ENCODE measurements at places on chromosomes 1 and 21.
A peak's percentile ranks its signal among the peaks of the same experiment; 100 is the strongest.

DNA sequence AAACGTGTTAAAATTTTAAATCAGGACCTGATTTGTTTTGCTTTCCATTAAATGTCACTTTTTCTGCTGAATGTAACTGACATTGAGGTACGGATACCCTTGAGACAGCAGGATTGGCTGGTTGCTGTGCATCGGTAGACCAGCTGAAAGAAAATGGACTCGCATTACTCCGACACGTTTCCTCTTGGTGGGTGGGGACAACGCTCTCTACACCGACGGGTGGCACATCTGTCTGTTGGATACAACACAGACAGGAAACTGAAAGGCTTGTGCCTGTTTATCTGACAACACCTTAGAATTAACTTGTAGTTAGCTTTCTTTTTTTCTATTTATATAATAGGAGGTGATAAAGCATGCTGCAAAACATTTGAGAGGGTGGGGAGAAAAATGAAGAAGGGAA, 19.4 kb downstream of the PRPF38A start:
- peak; percentile 31 for DNase-seq

DNA sequence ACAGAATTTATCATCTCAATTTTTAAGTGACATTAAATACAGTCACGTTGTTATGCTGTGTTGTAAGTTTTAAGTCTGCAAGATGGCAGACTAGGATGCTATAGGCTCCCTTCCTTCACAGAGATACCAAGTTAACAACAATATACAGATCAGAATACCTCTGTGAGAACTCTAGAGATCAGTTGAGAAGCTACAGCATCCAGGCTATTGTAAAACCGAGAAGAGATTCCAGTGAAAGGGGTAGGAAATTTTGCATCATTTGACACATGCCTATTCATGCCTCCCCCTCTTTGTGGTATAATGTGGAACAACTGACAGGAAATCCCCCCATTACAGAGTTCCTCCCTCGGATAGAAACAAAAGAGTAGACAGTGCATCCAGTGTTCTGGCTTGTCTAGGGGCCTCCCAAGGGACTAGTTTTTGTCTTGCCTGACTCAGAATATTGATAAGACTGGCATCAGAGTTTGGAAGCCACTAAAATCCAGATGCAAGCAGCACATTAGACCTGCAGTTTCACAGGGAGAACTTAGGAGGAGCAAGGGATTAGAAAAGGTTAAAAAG, 80.6 kb downstream of the LBR start:
- DNase-seq: no peak

DNA sequence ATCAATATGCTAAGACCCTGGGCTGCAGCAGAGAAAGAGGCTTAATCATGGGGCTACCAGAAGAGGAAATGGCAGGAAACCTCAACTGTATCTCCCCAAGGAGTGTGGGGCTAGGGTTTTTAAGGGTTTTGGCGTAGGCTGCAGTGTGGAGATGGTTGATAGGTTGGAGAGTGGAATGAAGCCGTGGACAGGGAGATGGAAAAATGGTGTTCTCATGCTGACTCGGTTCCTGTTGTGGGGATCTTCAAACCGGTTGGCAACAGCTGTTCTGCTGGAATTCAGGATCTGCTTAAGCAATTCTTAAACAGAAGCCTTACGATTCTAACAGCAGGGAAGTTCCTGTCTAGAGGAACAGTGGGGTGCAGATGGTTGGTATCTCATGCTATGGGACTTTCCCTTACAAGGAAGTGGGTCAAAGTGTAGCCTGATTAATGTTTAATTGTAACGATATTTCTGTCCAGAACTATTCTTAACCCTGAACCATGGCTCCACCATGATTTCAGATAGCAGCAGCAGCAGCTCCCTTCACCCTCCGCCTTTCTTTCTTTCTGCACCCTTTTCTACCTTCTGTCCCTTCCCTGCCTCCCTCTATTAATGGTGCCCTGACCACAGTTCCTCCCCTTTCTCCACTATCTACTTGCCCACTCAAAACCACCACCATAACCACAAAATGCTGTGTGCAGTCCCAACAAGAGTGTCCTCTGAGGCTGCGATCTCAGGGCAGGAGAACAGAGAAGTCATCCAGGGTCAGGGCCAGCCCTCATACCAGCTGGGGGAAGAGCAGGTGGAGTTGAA, 30.8 kb downstream of the RSPH1 start:
- DNase-seq: no peak

- no peak for DNase-seq
These were observed 20.1 kb downstream of the URB1 start for GRCh38 chr21:32372755-32373154.

DNA sequence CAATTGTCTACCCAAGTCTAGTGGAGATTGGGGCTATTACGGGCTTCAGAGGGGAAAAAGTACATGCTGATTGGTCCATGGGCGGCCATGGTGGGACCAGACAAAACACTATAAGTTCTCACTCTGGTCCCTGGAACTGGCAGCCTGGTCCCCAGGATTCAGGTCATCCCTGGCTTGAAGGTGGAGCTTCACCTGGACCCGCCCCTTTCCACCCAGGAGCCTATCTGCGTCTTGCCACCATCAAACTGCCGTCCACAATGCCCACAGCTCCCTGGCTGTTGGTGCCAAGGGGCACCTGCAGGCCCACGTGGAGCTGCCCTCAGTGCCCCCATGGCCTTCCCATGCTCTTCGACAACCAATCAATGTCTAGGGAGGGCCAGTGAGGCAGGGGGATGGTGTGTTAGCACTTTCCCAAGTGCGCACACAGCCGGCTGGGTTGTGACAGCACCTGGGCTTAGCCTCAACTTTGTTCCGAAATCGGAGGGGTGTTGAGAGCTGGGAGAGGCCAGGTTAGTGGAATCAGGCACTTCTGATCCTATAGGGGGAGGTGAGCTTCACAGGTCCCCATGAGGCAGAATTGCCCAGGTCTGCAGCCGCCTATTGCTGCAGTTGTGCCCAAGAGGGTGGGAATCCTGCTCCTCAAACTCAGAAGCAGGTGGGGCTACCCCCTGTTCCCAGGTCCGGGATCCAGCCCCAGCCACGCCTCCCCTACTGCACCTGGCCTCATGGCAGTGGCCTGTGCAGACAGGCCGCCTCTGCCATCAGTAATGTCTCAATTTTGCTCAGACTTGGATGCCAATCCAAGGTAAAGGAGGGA, 1369.4 kb upstream of the PRMT6 start:
- DNase-seq: no peak

DNA sequence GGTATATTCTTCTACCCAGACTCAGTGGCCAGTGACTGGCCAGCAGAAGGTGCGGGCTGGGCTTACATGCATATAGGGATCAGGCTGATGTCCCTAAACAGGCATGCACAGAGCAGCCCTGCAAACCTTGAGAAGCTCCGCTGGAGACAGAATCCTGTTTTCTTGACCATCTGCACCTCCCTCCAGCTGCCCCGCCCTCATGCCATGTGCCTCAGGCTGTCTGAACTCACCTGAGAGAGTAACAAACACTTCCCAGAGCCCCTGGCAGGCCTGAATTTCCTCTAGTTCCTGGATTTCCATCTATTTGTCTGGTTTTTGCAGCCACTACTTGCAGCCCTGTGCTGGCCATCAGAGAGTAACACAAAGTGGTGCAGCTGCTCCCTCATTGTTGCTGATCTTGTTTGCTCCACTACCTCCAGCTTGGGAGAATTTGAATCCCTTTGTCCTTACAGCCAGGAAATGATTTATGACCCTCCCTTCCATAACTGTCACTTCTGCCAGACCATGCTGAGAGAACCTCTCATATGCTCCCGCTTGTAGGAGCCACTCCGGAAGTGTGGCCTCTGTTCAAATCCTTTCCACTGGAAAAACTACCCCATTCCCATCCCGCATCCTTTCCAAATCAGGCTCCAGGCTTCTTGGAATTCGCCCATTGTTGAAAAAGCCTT, 113.6 kb downstream of the NMNAT2 start:
- no peak for DNase-seq

GRCh38 chr1:61446531-61446991, 278.4 kb downstream of the TM2D1 start:
- DNase-seq: no peak

GRCh38 chr1:242243472-242243871, 244.6 kb upstream of the MAP1LC3C start:
- DNase-seq: no peak

All from activated CD4-positive, alpha-beta T cell treated with anti-CD3 and anti-CD28 coated beads for 24 hours (primary cell).